ENCODE measurements at places on chromosomes 12 and 14. TPM values are rescaled to one million over a fixed set of nuclear protein-coding genes. Genes with fewer than 3 reads are reported as not detected.

Gene SLC35E3
- 24.8 TPM for polyA plus RNA-seq

DNA sequence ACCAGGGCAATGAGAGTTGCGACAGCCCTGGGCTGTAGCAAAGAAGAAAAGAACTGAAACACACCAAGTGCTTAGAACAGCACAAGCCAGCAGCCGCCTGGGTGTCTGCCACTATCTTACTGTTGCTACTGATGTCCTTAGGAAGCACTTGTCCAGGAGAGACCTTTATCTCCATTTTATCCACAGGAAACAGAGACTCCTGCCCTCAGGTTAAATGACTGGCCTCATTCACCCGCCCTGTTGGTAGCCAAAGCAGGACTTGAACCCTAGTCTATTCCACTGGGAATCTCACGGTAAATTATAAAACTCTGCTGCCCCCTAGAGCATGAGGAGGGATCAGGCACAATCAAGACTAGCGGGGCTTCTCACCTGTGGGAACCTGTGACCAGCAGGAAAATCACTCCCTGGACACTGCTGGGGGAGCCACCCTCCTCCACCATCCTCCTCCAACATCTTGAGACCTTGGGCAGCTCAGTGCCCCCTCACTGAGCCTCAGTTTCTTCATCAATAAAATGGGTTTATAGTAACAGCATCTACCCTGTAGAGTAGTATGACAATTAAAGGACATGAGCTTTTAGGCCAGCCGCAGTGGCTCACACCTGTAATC is 20.5 kb upstream of the TESC start:
- H3K36me3 ChIP-seq = no peaks in the 10 kb centered on the region
- no peak overlapping the region for H3K4me3 ChIP-seq
- no peak overlapping the region for H3K27ac ChIP-seq
- peaks cover 10% of the 10 kb centered on the region for H3K4me1 ChIP-seq

GRCh38 chr12:102508052-102508451 is 27.7 kb upstream of the IGF1 start:
- no peak overlapping the region for H3K27ac ChIP-seq
- no peak for DNase-seq
- no peak overlapping the region for H3K4me3 ChIP-seq
- no peaks in the 10 kb centered on the region for H3K4me1 ChIP-seq

- no peaks in the 10 kb centered on the region for H3K36me3 ChIP-seq
- H3K27me3 ChIP-seq = peaks cover 2% of the 10 kb centered on the region
- H3K27ac ChIP-seq = no peak overlapping the region
- H3K4me3 ChIP-seq = no peak overlapping the region
- H3K4me1 ChIP-seq = peaks cover 3% of the 10 kb centered on the region
Observed at GRCh38 chr14:72126561-72126960, 194.3 kb downstream of the RGS6 start.

DNA sequence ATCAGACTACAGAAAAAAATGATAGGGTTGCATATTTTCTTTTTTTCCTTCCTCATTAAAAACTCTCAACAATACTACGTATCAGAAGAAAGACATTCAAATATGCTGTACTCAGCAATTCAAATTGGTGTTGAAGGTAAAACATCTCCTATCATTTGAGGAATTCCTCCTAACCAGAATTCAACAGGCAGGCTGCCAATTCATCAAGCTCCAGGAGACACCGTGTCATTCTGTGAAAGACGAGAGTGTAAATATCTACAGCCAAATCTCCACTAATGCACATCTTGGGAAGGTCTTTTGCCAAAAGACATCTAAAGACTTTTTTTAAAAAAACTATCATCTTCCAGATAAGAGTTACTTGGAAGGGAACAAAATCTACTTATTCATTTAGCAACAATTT is 26.6 kb downstream of the NT5DC3 start:
- peaks cover 12% of the 10 kb centered on the region for H3K36me3 ChIP-seq
- H3K4me3 ChIP-seq = no peak overlapping the region
- H3K4me1 ChIP-seq = peaks cover 8% of the 10 kb centered on the region
- H3K27ac ChIP-seq = no peak overlapping the region

Gene ALDH2
- polyA plus RNA-seq = 28.4 TPM

GRCh38 chr12:25186788-25187402 is 8.1 kb downstream of the DNAI7 start:
- no peaks in the 10 kb centered on the region for H3K36me3 ChIP-seq
- H3K27me3 ChIP-seq = no peaks in the 10 kb centered on the region
- DNase-seq = no peak
- no peak overlapping the region for H3K4me3 ChIP-seq
- H3K4me1 ChIP-seq = no peaks in the 10 kb centered on the region

- no peak overlapping the region for H3K4me3 ChIP-seq
- no peak for DNase-seq
- no peak overlapping the region for H3K27ac ChIP-seq
- no peaks in the 10 kb centered on the region for H3K36me3 ChIP-seq
Observed at GRCh38 chr14:31749275-31749674, 188.1 kb downstream of the NUBPL start.

DNA sequence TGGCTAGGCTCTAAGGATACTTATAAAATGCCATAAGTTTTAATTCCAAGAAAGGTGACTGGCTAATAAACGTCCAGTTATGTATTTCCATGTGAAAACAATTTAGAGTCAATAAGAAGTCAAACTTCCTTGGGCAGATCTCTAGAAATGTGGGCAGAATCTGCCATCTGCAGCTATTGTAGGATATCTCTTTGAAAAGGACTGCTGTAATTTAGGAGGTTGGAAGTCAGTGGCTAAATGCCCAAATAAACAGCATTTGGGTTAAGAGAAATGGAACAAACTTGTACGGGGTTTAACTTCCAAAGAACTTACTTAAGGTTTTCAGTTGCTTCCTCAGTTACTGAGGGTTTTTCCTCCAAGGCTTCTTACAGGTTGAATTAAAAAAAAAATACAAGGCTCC is 121.6 kb downstream of the FIGNL2 start:
- H3K36me3 ChIP-seq = no peaks in the 10 kb centered on the region
- H3K27me3 ChIP-seq = peaks cover 5% of the 10 kb centered on the region
- peaks cover under 1% of the 10 kb centered on the region for H3K4me1 ChIP-seq
- DNase-seq = peak; percentile 3
- no peak overlapping the region for H3K4me3 ChIP-seq

Gene LTBR
- 39.0 TPM for polyA plus RNA-seq

Gene NFATC4
- 35.2 TPM for polyA plus RNA-seq

- H3K4me3 ChIP-seq = no peak overlapping the region
- H3K27me3 ChIP-seq = no peaks in the 10 kb centered on the region
- H3K36me3 ChIP-seq = no peaks in the 10 kb centered on the region
- H3K4me1 ChIP-seq = peaks cover 24% of the 10 kb centered on the region
- H3K27ac ChIP-seq = peak overlapping the region; percentile 90
Observed at GRCh38 chr12:30908076-30908721, 18.3 kb upstream of the TSPAN11 start.

DNA sequence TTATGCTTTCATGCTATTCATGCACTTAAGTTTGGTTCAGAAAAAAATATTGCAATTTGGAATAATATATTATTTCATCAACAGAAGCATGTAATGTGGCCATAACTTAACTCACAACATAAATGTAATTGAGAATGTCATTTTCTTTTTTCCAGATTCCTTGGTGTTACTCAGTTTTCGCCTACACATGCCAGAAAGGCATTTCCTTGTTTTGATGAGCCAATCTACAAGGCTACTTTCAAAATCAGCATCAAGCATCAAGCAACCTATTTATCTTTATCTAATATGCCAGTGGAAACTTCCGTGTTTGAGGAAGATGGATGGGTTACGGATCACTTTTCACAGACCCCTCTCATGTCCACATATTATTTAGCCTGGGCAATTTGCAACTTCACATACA is 14.4 kb downstream of the TRHDE start:
- H3K27me3 ChIP-seq = no peaks in the 10 kb centered on the region
- no peak for DNase-seq
- no peak overlapping the region for H3K4me3 ChIP-seq
- no peak overlapping the region for H3K27ac ChIP-seq

DNA sequence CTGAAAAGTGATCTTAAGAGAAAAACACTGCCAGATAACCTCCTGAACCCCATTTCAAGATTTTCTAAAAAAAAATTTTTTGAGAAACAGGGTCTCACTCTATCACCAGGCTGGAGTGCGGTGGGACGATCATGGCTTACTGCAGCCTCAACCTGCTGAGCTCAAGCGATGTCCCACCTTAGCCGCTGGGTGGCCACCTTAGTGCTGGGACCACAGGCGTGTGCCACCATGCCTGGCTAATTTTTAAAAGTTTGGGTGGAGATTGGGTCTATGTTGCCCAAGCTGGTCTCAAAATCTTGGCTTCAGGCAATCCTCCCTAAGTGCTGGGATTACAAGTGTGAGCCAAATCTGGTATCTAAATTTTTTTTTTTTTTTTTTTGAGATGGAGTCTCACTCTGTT is 3.4 kb downstream of the PNMA1 start:
- no peaks in the 10 kb centered on the region for H3K27me3 ChIP-seq
- no peak overlapping the region for H3K4me3 ChIP-seq
- no peak overlapping the region for H3K27ac ChIP-seq
- H3K4me1 ChIP-seq = peaks cover 15% of the 10 kb centered on the region
- H3K36me3 ChIP-seq = peaks cover 3% of the 10 kb centered on the region

DNA sequence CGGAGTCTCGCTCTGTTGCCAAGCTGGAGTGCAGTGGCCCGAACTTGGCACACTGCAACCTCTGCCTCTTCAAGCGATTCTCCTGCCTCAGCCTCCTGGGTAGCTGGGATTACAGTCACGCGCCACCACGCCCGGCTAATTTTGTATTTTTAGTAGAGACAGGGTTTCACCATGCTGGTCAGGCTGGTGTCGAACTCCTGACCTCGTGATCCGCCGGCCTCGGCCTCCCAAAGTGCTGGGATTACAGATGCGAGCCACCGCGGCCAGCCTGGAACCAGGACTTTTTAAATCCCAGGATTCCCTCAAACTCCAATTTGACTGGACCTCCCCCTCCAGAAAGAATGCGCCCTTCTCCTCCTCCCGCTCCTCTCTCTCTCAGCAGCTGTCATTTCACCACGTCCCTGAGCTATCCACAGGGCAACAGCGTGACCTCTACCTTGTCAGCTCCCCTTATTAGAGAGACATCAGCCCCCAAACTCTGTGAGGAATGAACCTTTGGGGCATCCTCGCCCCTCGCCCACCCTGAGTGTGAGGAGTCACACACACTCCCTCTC is 2.0 kb downstream of the ESYT1 start:
- peaks cover 38% of the 10 kb centered on the region for H3K4me1 ChIP-seq
- H3K4me3 ChIP-seq = peak overlapping the region; percentile 99
- H3K27ac ChIP-seq = peak overlapping the region; percentile 98
- H3K27me3 ChIP-seq = no peaks in the 10 kb centered on the region

GRCh38 chr12:108332791-108333382 is 6.2 kb downstream of the CMKLR1 start:
- DNase-seq = peak; percentile 84
- no peaks in the 10 kb centered on the region for H3K27me3 ChIP-seq
- no peak overlapping the region for H3K27ac ChIP-seq
- H3K4me1 ChIP-seq = peaks cover 8% of the 10 kb centered on the region

Gene COX14
- 41.3 TPM for polyA plus RNA-seq

GRCh38 chr12:52182898-52183543 is 8.8 kb downstream of the KRT80 start:
- H3K4me1 ChIP-seq = peaks cover 58% of the 10 kb centered on the region
- H3K4me3 ChIP-seq = no peak overlapping the region
- no peaks in the 10 kb centered on the region for H3K27me3 ChIP-seq
- no peak overlapping the region for H3K27ac ChIP-seq
- DNase-seq = no peak

Gene CCDC38
- polyA plus RNA-seq = 0.14 TPM
